ENCODE measurements at places on chromosomes 13 and 19.

GRCh38 chr13:50446611-50447010, 396.9 kb downstream of the DLEU7 start:
- no peak for DNase-seq

DNA sequence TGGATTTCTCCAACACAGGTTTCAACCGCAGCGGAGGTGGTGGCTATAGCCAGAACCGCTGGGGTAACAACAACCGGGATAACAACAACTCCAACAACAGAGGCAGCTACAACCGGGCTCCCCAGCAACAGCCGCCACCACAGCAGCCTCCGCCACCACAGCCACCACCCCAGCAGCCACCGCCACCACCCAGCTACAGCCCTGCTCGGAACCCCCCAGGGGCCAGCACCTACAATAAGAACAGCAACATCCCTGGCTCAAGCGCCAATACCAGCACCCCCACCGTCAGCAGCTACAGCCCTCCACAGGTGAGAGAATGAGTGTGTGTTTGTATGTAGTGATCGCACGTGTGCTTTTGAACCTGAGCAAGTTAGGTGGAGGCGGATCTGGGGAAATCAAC, 6.0 kb upstream of the CCDC97 start:
- DNase-seq, result no peak

DNA sequence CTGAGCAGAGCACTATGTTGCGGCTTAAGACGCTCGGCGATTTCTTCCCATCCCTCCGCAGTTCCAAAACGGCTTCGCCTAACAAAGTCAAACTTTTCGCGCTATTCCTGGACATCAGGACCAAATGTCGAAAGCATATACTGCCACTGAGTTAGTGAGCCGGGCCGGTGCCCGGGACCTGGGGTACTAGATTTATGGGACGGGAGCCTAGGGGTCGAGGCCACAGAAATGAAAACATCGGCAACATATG, 699 bp downstream of the RCBTB2 start:
- DNase-seq, result no peak

DNA sequence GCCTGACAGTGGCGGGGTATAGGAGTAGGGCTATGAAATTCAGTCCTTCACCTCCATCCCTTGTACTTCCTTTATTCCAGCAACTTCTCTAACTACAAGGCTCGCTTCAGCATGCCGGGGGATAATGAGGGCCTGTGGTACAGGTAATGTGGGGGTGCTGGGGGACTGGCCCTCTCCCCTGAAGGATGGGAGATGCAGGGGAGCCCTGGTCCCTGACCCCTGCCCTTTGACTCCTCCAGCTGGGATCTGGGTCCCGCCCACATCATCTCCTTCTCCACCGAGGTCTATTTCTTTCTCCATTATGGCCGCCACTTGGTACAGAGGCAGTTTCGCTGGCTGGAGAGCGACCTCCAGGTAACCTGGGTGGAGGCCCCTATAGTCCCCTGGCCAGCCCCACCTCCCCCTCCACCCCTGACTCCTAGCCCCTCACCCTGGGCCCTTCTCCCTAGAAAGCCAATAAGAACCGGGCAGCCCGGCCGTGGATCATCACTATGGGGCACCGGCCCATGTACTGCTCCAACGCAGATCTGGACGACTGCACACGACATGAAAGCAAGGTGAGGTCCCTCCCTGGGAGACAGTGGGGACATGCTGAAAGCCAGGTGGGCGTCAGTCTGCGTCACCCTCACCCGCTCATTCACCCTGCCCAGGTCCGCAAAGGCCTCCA, 16.5 kb downstream of the ACP7 start:
- DNase-seq, result no peak

- no peak for DNase-seq
Observed at GRCh38 chr13:37479916-37480315, 118.7 kb downstream of the POSTN start.

DNA sequence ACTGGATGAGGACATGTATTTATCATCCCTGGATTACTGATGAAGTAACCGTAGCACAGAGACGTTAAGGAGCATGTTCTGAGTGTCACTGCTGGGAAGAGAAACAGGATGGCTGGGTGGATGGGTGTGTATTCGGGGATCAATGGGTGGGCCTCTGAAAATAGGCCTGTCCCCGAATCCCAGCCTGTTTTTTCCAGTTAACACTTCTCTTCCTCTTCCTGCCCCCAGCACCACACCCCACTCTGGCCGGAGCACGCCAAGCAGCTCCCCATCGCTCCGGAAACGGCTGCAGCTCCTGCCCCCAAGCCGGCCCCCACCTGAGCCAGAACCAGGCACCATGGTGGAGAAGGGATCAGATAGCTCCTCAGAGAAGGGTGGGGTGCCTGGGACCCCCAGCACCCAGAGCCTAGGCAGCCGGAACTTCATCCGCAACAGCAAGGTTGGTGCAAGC, 8.8 kb downstream of the GRAMD1A start:
- DNase-seq, result no peak

GRCh38 chr13:73996569-73996968, 137.6 kb downstream of the KLF12 start:
- no peak for DNase-seq

GRCh38 chr19:13299838-13300237, 149.6 kb downstream of the IER2 start:
- no peak for DNase-seq

GRCh38 chr13:85255978-85256377, 543.2 kb downstream of the SLITRK6 start:
- DNase-seq, result no peak

DNA sequence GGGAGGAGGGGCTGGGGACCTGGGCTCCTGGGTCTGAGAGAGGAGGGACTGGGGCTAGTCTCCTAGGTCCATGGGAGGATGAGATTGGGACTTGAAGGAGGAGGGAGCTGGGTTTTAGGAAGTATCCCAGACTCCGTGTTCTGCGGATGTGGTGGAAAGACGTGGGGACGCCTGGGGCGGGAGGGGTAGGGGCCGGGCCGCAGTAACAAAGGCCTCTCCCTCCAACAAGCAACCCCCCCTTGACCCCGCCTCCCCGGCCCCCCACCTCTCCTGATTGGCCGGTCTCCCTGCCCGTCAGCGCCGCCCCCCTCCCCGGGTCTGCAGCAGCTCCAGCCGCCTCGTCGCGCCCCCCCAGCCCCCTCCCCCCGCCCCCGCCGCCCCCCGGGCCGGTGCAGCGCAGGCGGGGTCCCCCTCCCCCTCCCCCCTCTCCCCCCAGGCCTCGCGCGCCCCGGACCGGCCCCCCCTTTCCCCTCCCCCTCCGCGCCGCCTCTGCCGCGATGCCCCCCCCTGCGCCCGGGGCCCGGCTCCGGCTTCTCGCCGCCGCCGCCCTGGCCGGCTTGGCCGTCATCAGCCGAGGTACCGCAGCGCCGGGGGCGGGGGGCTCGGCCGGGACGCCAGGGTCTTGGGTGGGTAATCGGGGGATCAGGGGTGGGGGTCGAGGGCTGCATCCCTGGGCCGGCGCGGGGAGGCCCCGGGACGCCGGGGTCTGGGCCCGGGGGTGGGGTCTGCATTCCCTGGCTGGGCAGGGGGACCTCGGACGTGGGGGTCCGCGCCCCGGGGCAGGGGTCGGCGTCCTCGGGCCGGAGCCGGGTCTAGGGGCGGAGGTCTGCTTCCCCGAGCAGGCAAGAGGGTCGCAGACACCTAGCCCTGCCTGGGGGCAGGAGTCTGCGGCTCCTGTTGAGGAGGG, at the start of gene IGLON5:
Gene IGLON5 (plus strand): TSS at position 294 of the 907 bp plus-strand sequence. CDS start 204 bp downstream, at position 498.
- DNase-seq, result no peak

DNA sequence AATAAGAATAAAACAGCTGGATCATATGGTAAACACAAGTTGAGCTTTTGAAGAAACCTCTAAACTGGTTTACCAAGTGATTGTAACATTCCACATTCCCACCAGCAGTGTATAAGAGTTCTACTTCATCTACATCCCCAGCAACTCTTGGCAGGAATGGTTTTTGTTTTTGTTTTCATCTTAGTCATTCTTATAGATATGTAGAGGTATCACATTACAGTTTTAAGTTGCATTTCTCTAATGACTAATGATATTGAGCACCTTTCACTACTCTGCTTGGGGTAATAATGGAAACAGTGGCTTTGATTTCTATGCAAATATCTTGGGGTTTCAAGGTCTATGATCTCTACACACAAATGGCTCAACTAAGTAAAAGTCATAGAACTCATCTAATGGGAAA, 614.5 kb downstream of the TBC1D4 start:
- no peak for DNase-seq

GRCh38 chr19:8592231-8593009, 15.2 kb upstream of the MYO1F start:
- peak; percentile 70 for DNase-seq

GRCh38 chr19:41328157-41328841, 18.3 kb downstream of the CCDC97 start:
- DNase-seq, result no peak

GRCh38 chr13:113785051-113786010, 26.3 kb downstream of the TMEM255B start:
- DNase-seq, result no peak

DNA sequence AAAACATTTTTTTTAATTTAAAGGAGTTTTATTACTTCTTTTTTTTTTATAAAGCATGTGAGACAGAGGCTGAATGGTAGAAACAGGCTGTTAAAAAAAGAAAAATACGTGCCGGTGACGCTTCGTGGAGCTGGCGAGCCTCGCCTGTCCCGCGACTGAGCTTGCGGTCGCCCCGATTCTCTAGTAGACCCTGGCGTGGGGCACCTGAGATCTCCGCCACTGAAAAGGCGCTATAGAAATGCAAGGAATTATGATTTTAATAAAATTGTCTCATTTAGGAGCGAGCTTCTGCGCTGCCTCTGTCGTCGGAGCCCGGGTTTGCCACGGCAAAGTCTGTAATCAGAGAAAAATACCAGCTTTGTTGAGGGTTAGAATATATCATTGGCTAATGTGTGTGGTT, 18.4 kb downstream of the NFIX start:
- no peak for DNase-seq

GRCh38 chr19:1259206-1259875, 9.8 kb upstream of the CIRBP start:
- no peak for DNase-seq

DNA sequence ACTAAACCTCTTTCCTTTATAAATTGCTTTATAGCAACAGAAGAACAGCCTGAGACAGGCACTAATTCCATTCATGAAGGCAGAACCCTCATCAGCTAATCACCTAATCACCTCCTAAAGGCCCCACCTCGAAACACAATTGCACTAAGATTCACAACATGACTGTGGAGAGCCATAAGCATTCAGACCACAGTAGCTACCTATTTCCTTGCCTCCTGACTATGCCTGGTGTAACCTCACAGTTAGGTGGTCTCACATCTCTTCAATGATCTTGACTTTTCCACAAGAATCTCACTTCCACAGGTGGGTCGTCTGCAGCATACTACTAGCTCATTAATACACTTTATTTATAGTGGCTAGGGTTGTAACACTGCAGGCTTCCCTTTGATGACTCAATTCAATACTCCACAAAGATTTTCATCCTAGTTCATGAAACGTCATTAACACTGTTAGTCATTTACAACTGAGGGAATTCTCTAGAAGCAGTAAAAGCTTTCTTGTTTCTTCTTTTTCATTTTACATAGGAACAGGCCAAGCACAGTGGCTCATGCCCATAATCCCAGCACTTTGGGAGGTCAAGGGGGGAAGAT, 27.1 kb downstream of the STK24 start:
- no peak for DNase-seq

GRCh38 chr13:24254146-24254841, 55.1 kb upstream of the C1QTNF9 start:
- DNase-seq, result no peak

DNA sequence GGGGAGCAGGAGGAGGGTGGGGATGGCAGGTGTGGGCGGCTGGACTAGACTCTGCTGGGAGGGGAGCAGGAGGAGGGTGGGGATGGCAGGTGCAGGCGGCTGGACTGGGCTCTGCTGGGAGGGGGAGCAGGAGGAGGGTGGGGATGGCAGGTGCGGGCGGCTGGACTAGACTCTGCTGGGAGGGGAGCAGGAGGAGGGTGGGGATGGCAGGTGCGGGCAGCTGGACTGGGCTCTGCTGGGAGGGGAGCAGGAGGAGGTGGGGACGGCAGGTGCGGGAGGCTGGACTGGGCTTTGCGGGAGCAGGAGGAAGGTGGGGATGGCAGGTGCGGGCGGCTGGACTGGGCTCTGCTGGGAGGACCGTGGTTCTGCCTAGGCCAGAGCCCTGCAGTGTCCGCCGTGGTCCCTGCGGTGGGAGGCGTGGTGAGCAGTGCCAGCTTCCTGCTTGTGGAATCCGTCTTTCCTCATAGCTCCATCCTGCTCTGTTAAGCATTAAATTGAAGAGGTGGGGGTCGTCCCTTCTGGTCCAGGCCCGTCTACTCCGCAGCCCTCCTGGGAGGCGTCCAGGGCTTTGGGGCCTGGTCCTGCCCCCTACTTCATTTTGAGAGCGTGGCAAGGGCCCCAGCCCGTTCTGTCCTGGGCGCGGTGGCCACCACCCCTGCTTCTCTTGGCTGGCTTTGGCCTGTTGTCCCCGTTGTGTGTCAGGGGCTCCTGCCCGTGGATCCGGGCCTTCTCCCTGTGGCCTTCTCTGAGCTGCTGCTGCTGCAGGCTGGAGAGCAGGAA, 4.7 kb downstream of the SPPL2B start:
- no peak for DNase-seq

- DNase-seq, result peak; percentile 33
Observed at GRCh38 chr13:99892196-99892613, 79.4 kb downstream of the ZIC5 start.

GRCh38 chr13:22703601-22704209, 477.1 kb upstream of the SGCG start:
- DNase-seq, result no peak

- DNase-seq, result no peak
Observed at GRCh38 chr19:4566402-4567051, 7.0 kb upstream of the SEMA6B start.

GRCh38 chr13:30565658-30566057, 52.1 kb upstream of the USPL1 start:
- no peak for DNase-seq

GRCh38 chr19:38483016-38483630, 49.6 kb downstream of the RYR1 start:
- no peak for DNase-seq

- DNase-seq, result no peak
Observed at GRCh38 chr19:12948612-12949362, 3.1 kb downstream of the RAD23A start.

- peak; percentile 81 for DNase-seq
Observed at GRCh38 chr19:29528350-29528945, 2.7 kb downstream of the VSTM2B start.

DNA sequence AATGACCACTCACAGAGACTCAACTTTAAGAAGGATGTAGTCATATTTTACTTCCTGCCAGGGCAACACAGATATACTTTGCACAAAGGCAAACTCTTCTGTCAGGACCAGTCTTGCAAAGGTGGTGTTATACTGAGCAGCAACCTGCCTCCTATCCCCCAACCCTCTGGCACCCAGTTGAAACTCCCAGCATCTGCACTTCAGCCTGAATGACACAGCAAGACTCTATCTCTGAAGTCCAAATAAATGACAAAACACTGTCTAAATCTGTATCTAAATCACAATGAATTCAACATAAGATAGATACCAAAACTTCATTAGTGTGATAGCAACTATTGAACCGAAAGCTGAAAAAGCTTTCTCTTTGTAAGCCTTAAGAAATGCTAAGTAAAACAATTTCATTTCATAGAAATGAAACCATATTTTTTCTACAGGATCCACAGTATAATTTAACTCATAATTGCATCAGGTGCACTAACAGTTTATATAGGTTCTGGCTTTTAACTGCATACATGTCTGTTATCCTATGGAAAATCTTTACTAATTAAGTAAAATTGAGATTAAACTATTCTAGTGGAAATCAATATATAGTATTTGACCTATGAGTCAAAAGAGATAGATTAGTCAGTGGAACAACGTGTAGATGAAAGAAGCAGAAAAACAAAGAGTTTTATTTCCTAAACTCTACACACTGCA, 163.7 kb downstream of the TBC1D4 start:
- no peak for DNase-seq
